Transverse colon (tissue), 4 donors: ENCODE measurements at places on chromosomes 12 and 14. TPM values are rescaled to one million over a fixed set of nuclear protein-coding genes. Genes with fewer than 3 reads are reported as not detected.

C12orf50 gene
- not detected for total RNA-seq

BTBD6 gene
- 69.6 TPM for total RNA-seq

BIN2 gene
- 7.0 TPM for total RNA-seq

MEG3 gene
- total RNA-seq = 61.7 TPM

DYRK2 gene
- total RNA-seq = 147 TPM

ZNF641 gene
- 11.5 TPM for total RNA-seq

SRRM4 gene
- not detected for total RNA-seq
